Activated T-cell treated with anti-CD3 and anti-CD28 coated beads for 24 hours (primary cell): ENCODE measurements at places on chromosomes 6 and 20.

- DNase-seq, result no peak
Observed at GRCh38 chr6:29520232-29520631, 32.5 kb upstream of the MAS1L start.

DNA sequence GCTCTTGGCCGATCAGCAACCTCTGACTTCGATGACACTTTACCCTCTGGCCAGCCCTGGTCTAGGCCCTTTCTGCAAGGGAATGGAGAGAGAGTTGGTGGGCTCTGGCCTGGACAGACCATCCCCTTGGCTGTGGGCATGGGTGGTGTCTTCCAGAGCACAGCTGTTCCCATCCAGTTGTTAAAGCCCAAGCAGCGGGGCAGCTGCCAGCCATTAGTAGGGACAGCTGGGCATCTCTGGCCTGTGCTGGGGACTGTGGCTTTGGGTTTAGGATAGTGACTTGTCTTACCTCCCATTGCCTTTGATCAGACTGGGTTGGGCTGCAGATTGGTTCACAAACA lies 2.8 kb downstream of the CDC25B start:
- DNase-seq, result no peak

DNA sequence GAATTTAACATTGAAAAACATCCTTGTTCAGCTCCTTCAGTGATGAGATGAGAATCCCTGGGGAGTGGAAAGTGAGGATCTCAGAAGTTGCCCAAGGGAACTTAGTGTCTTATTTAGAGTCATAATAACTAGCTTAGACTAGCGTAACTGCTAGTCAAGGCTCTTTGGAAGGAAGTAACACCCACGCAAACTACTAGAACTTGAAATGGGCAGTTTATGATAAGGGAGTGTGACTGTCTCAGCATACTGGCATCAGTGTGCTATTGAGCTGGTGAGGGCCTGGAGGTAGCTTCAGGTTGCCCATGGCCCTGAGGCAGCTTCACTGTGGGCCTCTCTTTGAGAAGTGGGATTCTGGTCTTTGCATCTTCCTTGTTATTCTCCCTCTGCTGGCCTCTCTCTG lies 40.1 kb downstream of the SLX4IP start:
- DNase-seq, result no peak

DNA sequence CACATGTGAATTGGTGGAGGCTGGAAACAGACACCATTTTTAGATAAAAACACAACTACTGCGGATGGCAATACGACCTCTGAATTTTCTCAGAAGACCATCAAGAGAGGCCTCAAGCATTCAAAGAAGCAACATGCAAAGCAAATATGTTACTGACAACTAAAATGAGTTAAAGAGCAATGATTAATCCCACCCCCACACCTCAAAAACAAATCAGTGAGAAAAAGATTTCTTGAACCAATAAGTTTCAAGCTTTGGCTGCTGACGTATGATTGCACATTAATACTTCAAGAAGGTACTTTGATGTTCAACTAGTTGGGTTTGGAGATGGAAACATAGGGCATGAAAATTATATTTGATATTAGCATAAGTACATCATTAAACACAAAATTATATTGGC lies 982 bp downstream of the MMUT start:
- no peak for DNase-seq

- no peak for DNase-seq
Observed at GRCh38 chr20:46402331-46402811, 4.0 kb downstream of the ELMO2 start.

- DNase-seq, result no peak
Observed at GRCh38 chr6:79042088-79042798, 35.8 kb downstream of the PHIP start.

DNA sequence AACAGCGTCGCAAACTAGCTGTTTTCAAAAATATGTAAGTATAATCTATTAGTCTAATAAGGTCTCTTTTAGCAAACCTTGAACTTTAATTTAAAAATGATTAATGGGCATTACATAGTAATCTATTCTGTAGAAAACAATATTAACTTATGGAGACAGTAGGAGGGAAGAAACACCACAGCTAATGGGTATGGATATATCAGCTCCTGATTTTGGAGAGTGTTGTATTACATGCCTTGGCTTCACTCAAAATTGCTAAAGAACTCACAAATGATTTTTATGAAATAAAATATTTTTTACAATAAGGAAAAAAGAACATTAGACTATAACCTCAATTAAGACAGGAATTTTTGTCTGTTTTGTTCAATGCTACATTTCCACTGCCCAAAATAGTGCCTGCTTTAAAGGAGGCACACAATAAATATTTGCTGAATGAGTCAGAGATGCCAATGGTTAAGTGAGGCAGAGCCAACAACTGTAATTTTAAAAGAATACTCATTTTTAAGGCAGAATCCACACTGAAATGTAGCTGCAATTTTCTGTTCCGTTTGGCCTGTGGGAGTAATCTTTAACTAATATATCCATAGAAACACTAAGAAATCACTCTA lies 15.7 kb downstream of the ATG5 start:
- DNase-seq, result no peak

DNA sequence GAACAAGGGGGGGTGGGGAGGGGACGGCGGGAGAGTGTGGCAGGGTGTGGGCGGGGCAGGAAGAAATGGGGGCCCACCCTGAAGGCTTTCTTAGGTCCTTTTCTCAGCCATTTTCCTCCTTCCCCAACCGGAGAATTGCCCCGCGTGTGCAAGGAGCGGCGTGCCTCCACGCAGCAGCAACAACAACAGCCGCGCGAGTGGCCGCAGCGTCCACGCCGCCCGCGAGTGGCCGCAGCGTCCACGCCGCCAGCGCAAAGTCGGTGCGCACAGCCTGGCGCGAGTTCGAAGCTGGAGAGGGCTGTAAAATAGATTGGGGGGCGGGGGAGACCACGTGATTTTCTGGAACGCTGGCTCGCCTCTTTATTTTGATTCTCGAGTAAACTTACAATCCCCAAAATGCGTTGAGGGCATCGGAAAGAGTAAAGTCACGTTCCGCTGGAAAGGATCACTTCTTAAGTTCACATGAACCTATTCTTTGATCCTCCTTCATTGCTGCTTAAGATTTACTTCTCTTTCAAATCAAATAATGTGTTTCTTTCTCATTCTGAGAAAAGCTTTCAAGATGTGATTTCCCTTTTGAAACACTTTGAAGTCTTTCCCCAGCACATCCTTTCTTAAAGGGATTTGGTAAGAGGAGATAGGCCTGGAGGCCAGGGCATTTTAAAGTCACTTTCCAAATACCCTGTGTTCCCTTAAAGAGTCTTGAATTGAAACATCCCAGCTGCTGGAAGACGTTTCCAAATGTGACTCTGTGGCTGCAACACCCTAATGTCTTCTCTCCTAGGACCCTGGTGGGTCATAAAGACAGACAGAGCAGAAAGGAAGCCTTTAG lies 66.7 kb upstream of the ZNF217 start:
- DNase-seq, result peak; percentile 28

DNA sequence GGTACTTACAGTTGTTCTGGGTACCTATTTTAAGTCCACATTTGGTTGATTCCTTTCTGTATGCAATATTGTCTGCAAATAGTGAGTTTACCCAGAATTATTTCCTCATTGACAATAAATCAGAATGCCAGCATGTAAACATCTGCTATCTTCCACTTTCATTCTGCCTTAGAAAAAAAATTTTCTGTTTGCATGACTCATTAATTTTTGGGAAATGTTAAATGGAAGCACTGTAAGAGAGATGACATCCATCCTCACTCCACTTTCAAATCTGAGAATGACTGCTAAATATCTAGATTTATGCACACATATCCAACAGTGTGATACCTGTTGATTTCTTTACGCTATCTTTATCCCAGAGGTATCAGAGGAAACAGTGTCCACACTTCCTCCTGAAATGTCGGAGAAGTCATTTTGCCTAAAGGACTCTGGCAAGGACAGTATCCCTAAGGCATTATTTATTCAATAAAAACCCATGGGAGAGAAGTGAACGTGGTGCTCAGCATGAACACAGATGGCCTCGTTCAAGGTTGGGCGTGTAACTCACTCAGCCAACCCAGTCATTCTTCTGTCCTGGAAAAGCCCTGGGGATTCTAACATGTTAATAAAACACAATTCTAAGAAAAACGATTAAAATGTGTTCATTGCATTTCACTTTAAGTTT lies 780.9 kb downstream of the QKI start:
- no peak for DNase-seq

DNA sequence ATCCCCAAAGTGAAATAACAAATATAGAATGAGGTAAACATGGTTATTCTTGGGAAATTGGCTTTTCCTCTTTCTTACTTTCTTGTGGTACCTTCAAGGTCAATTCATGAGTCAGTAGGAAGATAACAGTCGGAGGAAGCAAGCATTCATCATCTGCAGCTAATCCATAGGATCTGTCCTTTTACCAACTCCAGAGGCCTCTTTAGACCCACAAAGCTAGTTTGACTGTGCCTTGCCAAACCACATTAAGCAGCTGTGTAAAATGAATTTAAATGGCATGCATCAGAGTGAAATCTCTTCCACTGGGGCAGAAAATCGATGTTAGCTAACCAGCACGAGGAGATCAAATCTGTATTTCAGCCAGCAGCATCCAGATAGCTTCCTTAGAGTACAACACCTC lies 171.3 kb downstream of the TMEM242 start:
- no peak for DNase-seq

DNA sequence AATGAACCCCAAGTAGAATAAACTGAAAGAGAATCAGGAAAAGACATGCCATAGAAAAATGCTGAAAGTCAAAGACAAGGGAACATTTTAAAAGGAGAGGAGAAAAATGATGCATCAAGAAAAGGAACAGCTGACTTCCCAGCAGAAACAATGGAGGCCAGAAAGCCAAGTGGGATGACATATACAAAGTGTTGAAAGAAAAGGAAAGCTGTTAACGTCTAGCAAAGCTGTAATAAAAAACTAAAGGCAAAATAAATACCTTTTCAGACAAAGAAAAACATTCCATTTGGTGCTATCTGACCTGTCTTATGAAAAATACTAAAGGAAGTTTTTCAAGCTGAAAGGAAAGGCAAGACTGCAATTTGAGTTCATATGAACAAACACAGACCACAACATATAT lies 34.1 kb upstream of the PDE10A start:
- DNase-seq, result no peak

DNA sequence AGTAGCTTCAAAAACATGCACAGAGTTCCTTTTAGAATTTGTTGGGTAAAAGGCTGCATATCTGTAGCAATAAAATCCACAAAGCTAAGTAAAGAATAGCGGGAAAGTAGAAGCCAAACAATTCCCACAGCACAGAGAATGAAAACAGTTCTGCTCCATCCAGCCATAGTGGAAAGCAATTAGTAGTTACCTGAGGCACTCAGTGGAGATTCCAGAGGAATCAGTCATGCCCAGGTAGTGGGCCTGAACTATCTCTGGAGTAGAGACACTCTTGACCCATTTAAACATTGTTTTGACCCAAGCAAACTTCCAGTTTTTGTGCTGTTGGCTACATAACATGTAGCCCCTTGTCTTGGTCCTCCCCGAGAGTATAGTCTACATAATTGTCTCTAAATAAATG lies 559.5 kb upstream of the PTCHD4 start:
- DNase-seq, result no peak

GRCh38 chr6:54633601-54634000 lies 213.0 kb upstream of the FAM83B start:
- no peak for DNase-seq

DNA sequence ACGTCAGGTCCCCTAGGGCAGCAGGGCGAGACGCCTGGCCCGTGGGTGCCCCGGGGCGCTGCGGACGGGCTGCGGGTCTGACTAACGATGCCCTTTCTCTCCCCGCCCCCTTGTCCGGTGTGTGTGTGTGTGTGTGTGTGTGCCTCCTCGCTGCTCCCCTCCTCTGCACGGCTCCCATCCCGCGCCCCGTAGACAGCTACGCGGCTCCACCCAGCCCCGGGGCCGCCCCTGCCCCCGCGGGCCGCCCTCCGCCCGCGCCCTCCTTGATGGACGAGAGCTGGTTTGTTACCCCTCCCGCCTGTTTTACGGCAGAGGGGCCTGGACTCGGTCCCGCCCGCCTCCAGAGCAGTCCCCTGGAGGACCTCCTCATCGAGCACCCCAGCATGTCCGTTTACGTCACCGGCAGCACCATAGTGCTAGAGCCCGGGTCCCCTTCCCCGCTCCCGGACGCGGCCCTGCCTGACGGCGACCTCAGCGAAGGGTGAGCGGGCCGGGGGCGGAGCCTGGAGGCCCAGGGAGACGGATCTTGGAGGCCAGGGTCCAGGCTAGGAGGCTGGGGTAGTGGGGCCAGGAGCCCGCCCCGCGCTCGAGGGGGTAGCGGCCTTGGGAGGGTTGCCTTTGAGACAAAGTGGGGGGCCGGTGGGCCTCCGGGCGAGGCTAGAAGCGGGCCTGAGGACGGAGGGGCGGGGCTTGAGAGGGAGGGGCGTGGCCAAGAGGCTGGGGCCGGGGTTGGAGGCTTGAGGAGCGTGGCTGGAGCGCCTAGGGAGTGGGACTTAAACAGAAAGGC lies 5.1 kb downstream of the TP53INP2 start:
- peak; percentile 67 for DNase-seq
